ENCODE measurements at places on chromosomes 4 and X.
A peak's percentile ranks its signal among the peaks of the same experiment; 100 is the strongest.

DNA sequence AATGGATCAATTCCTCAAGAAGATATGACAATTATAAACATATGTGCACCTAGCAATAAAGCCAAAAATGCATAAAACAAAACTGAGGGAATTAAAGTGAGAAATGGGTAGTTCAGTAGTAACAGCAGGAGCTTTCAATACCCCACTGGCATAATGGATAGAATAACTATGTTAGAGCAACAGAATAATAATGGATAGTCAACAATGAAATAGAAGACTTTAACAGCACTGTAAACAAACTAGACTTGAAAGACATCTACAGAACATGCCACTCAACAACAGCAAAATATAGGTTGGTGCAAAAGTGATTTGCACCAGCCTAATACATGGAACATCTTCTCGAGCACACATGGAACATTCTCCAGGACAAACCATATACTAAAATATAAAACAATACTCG is 20.0 kb upstream of the MBNL3 start:
- DNase-seq: no peak

DNA sequence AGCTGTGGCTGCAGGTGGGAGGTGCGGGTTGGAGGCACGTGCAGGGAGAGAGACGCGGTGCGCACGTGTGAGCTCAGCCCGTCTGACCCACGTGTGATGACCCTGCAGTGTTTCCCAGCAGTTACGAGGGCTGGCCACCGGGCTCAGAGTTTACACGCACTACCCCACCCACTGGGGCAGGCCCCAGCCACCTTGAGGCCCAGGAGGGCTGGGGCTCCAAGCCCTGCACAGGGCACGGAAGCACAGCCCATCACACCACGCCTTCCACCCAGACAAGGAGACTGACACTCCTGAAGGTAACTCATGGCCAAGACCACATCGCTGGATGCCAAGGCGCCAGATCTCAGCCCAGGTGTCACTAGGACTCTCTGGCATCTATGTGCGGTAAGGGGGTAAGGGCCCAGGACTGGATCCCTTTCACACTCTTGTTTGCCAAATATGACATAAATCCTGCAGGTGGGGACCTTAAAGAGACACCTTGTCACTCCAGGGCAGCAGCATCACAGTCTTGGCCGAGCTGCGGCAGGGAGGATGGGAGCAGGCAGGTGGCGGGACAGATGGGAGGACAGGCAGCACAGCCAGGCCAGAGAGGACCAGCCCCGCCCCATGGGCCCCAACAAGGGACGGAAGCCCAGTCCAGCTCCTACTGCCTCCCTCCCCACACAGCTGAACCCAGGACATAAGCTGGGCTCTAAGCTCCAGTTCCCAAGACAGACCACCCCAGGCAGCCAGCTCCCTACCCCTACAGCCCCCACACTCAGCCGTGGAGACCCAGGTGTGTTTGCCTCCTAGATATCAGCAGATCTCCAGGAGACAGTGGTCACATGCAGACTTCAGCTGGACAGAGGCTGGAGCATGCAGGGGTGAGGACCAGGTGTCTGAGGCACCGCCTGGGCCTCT is 56.8 kb downstream of the ZFYVE28 start:
- no peak for DNase-seq

GRCh38 chr4:85510632-85510984 is 35.7 kb downstream of the ARHGAP24 start:
- DNase-seq: no peak

- DNase-seq: no peak
These were observed 147.9 kb upstream of the SMAD1 start for GRCh38 chr4:145333786-145334185.

DNA sequence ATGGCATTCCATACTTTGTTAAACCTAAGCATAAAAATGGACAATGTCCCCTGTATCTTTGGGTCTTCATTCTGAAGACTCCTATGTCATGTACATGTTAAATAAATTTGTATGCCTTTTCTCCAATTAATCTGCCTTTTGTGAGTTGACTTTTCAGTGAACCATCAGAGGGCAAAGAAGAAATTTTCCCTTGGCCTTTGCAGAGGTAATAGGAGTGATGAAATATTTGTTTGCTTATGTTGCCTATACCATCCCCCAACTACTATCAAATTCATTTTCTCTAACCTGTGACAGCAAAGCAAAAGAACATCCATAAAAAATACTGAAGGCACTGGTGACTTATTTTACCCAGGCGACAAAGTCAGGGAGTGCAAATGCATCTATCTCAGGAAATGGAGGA is 18.2 kb downstream of the NAAA start:
- DNase-seq: no peak

DNA sequence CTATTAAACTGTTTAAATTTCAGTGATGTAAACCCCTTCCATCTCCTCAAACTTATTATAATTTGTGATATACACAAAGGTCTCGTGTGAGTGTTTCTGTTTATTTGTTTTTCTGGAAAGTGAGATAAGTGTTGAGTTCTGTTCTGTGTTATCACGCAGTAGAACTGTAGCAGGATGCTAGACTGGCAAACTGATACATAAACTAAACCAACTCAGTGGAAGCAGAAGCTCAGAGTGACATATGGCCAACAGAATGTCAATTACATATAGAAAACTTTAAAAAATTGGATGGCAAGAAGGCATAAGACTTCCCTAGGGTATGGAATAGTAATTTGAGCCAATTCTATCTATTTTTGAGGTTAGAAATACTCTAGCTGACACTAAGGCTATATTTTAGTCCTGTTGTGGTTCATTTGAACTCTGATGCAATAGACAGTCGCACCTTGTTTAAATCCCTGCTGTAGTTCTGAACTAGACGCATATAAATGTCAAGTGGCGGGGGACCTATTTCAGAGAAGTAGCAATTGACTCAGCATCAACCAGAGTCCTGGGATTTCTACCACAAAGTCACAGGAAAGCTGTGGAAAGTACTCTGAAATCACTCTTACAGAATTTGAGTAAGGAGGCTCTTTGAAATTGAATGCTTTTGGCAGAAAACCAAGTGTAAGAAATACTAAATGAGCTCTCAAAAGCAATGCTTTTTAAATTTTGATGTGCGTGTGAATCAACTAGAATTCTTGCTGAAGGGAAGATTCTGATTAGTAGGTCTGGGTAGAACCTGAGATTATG is 294.4 kb downstream of the INPP4B start:
- DNase-seq: no peak

GRCh38 chrX:68874076-68874475 is 45.3 kb downstream of the EFNB1 start:
- no peak for DNase-seq

GRCh38 chr4:8854931-8855330 is 16.7 kb downstream of the HMX1 start:
- DNase-seq: no peak

GRCh38 chrX:109920868-109921267 is 82.0 kb upstream of the TMEM164 start:
- no peak for DNase-seq

DNA sequence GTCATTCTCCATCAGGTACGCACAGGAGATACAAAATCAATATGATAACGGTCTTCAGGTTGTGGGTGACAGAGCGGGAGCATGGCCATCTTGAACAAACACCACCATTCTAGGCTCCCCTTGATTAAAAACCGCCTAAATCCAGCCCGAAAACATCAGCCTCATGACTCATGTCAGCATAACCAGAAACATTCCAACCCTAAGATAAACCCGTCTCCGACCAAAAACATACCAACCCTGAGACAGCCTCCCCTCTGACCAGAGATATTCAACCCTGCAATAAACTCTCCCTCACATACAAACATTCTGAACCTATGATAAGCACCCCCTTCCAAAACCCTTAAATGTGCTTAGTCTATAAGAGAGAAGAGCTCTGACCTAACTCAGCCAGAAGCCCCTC is 157.9 kb downstream of the DHRSX start:
- no peak for DNase-seq

GRCh38 chrX:29065477-29065876 is 478.2 kb downstream of the IL1RAPL1 start:
- no peak for DNase-seq

DNA sequence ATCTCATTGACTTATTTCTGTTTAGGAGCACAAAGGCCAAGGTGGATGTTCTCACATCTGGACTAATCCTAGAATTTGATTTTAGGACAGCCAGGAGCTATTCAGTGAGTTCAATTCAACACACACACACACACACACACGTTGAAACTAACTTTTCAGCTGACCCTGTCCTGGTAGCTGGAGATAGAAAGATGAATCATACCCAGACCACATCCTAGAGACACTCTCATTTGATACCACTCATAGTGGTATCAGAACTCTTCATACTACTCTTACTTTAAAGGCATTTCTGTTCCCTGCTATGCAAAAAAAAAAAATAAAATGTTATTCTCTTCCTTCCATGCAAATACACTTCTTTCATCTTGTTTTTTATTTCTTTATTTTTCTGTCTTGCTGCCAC is 36.7 kb downstream of the KLF8 start:
- no peak for DNase-seq

- no peak for DNase-seq
These were observed 53.0 kb downstream of the ZFX start for GRCh38 chrX:24202465-24203031.

DNA sequence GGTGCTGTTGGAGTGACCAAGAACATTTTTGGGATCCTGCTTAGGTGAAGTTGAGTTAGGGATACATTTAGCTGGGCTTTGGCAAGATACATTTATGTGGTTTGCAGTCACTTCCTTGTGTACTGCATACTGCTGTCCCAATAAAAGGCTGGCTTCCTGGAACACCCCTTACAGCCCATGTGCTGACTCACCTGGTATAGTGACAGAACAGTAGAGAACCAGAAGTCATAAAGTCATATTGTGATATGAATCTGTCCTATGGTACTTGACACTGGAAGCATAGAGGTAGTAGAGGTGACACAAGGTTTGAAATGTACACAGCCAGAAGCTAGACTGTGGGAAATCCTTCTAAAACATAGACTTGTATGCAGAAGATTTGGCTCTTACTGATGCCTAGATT is 55.3 kb upstream of the SLC25A43 start:
- no peak for DNase-seq

GRCh38 chrX:33416273-33416805 is 205.0 kb upstream of the DMD start:
- DNase-seq: no peak

DNA sequence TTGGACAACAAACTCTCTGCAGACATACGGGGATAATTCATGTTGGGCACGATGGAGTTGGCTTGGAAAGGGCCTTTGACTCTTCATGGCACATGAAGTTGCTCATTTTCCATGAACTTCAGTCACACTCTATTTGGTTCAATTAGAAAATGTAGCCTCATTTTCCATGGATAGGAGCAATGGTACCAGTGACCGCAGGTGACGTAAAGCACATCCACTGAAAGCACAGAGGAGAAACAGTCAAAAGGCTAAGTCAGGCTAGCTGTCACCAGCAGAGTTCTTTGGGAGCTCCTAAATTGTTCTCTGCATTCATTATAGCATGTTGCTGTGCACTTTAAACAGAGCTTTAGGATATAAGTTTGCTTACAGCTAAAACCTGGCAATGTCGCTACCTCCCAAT is 39.9 kb upstream of the MAP3K15 start:
- DNase-seq: no peak

DNA sequence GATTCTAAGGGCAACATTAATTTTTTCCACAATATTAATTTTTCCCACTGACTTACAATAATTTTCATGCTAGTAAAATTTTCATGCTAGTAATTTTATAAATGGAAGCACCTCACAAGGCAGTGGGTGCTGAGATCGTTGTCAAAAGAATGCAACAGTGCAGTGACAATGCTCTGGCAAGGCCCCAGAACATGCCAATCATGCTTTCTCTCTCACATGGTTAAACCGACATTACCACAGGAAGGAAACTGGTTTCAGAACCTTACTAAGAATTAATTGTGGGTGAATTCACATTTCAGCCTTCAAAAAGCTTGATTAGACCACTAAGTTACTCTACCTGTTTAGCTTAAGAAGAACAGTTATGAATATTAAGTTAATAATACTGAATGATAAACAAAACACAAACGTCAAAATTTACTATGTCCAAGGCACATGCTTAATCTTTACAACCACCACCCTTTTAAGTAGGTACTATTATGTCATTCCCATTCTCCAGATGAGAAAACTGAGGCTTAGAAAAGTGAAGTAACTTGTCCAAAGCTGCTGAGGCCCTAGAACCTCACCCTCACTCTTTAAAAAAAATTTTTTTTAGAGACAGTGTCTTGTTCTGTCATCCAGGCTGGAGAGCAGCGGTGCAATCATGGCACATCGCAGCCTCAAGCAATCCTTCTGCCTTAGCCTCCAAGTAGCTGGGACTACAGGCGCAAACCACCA is 10.0 kb upstream of the OPHN1 start:
- DNase-seq: no peak

- no peak for DNase-seq
These were observed 343.7 kb upstream of the KLF3 start for GRCh38 chr4:38320343-38320695.

GRCh38 chr4:77800483-77801259 is 18.5 kb downstream of the CNOT6L start:
- no peak for DNase-seq

DNA sequence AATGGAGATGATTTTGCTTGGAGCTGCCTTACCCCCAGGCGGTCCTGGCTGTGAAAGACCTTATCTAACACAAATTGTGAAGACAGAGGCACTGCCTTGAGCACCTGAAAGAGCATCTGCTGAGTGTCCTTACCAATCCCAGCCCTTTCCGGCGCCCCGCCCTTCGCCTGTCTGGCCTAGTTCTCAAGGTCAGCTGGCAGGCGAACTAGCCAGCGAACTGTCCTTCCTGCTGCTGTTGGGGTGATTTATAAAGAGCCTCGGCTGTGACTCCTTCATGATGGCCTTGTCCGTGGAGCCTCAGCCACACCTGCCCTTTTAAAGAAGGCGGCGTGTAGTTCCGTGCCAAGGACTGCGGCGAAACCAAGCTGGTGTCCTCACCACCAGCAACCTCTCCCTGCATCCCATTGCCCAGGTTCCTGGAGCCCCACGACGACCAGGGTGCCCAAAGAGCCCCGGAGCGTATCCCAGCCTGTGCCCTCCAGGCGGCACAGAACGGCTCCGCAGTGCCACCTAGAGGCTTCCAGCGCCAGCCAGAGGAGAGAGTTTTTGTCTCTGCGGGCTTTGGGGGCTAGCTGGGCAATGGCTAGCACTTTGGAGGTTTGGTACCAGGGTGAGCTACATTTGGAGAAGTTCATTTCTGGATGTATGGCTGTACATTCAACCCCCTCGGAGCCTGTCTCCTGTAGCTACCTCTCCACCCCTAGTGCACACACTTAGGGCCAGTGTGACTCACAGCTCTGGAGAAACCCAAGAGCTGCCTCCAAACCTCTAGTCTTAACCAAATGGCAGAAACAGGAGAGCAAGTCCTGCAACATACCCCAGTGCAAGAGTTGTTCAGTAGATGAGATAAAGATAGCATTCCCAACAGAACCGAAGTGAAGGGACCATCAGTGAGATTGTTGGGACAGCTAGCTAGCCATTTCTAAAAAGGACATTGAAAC is 36.8 kb upstream of the VMA21 start:
- DNase-seq: peak; percentile 53

Data from CD4-positive, alpha-beta T cell treated with Interleukin-17A for 4 hours (primary cell).